ENCODE measurements at places on chromosomes 11 and 22. TPM values are rescaled to one million over a fixed set of nuclear protein-coding genes. Genes with fewer than 3 reads are reported as not detected.

- H3K4me3 ChIP-seq, result no peak overlapping the region
- no peak overlapping the region for H3K27ac ChIP-seq
- H3K36me3 ChIP-seq, result no peaks in the 10 kb centered on the region
- peaks cover 7% of the 10 kb centered on the region for H3K4me1 ChIP-seq
Measured at GRCh38 chr11:130215531-130216220, 56.1 kb downstream of the ST14 start.

The MUC6 gene
- total RNA-seq, result under 0.01 TPM

- no peak for DNase-seq
- H3K4me1 ChIP-seq, result no peaks in the 10 kb centered on the region
- no peak overlapping the region for H3K27ac ChIP-seq
Measured at GRCh38 chr22:35611891-35612576, 5.1 kb downstream of the MB start.

GRCh38 chr11:67372321-67372992 is 941 bp downstream of the CLCF1 start:
- no peak for DNase-seq
- H3K4me3 ChIP-seq, result peak overlapping the region; percentile 91
- H3K36me3 ChIP-seq, result no peaks in the 10 kb centered on the region
- H3K27me3 ChIP-seq, result no peaks in the 10 kb centered on the region
- peak overlapping the region; percentile 99 for H3K27ac ChIP-seq
- H3K4me1 ChIP-seq, result peaks cover 69% of the 10 kb centered on the region

DNA sequence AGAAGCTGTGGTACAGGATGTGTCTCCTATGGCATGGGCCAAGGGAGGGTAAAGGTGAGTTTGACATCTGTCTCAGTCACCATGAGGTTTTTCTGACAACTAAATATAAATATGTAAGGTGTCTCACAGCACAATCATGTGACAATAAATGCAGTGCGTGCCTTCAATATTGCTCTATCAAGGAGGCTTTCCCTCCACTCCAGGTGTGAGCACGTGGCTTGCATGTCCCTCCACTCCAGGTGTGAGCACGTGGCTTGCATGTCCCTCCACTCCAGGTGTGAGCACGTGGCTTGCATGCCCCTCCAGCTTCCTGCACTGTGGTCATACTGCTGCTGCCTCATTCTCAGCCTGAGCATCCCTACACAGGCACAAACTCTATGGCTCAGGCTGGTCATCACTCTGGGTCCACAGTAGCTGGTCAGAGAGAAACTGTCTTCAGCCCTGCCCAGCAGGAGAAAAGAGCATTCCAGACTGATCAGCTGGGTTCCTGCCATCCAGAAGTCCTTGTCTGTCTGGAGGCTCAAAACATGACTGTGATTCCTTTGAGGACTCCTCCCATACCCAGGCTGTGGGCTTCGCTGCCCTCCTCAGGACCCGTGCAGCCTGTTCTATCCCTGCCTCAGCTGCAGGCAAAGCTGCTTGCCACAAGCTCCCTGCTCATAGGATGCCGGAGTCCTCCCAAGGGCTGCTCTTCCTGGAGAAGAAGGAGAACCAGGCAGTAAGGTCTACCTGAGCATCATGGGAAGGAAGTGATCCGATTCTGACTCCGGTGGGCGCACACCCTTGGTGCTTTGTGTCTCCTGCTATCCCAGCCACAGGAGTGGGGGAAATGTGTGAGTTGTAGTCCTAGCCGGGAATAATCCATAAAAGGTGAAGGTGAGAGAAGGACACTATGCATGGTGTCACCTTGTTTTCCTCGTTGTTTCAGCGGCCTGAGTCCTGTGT is 33.4 kb upstream of the VPREB1 start:
- H3K36me3 ChIP-seq, result no peaks in the 10 kb centered on the region
- H3K27ac ChIP-seq, result no peak overlapping the region
- no peaks in the 10 kb centered on the region for H3K27me3 ChIP-seq

GRCh38 chr11:62922653-62923431 is 1.7 kb upstream of the CHRM1 start:
- peaks cover 23% of the 10 kb centered on the region for H3K4me1 ChIP-seq
- H3K27me3 ChIP-seq, result no peaks in the 10 kb centered on the region
- H3K4me3 ChIP-seq, result no peak overlapping the region

GRCh38 chr11:71575723-71576424 is 6.8 kb downstream of the KRTAP5-11 start:
- no peak for DNase-seq
- no peak overlapping the region for H3K4me3 ChIP-seq
- H3K27me3 ChIP-seq, result no peaks in the 10 kb centered on the region
- H3K36me3 ChIP-seq, result no peaks in the 10 kb centered on the region
- no peak overlapping the region for H3K27ac ChIP-seq
- H3K4me1 ChIP-seq, result no peaks in the 10 kb centered on the region

DNA sequence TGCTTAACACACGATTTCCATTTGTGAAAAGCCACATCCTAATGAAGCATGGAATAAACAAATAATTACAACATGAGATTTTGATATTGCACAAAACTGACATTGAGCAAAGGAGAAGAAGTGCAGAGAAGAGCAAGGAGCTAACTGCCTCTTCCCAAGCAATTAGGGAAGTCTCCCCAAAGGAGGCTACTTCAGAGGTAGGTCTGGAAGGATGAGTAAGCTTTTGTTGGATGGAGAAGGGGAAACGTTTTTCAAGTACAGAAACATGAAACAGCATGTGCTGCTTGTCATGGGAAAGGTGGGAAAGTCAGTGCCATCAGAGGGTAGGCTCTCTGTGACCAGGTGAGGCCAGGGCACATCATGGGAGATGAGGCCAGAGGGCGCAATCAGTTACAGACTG is 132.2 kb upstream of the SESN3 start:
- H3K4me1 ChIP-seq, result no peaks in the 10 kb centered on the region
- DNase-seq, result no peak
- H3K36me3 ChIP-seq, result no peaks in the 10 kb centered on the region
- no peaks in the 10 kb centered on the region for H3K27me3 ChIP-seq
- H3K27ac ChIP-seq, result no peak overlapping the region
- H3K4me3 ChIP-seq, result no peak overlapping the region

DNA sequence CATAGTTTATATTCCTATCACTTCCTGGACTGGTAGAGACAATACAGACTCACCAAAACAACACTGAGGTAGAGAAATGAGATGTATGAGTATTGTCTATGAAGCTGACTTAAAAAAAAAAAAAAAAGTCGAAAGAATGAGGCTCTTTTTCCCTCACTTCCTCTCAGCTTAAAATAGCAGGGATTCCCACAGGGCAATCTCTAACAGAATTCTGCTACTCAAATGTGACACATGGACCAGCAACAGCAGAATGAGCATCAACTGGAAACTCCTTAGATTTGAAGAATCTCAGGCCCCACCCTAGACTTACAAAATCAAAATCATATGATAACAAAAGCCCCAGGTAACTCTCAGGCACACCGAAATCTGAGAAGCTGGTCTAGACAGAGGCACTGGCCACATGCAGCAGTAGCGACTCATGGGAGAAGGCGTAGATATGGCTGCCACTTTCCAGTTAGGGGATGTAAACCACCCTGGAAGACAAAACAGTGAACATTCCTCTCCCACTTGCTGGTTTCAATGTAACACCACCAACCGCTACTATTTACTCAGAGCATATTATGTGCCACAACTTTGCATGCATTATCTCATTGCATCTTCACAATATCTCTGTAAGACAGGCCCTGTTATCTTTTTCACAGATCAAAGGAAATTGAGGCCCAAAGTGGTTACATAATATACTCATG is 128.0 kb downstream of the RBFOX2 start:
- H3K36me3 ChIP-seq, result no peaks in the 10 kb centered on the region
- no peak overlapping the region for H3K4me3 ChIP-seq
- DNase-seq, result no peak
- no peaks in the 10 kb centered on the region for H3K4me1 ChIP-seq

GRCh38 chr11:61080526-61080925 is 21.8 kb upstream of the CD5 start:
- H3K27ac ChIP-seq, result no peak overlapping the region
- H3K36me3 ChIP-seq, result no peaks in the 10 kb centered on the region
- H3K4me3 ChIP-seq, result no peak overlapping the region
- no peaks in the 10 kb centered on the region for H3K4me1 ChIP-seq
- no peaks in the 10 kb centered on the region for H3K27me3 ChIP-seq

DNA sequence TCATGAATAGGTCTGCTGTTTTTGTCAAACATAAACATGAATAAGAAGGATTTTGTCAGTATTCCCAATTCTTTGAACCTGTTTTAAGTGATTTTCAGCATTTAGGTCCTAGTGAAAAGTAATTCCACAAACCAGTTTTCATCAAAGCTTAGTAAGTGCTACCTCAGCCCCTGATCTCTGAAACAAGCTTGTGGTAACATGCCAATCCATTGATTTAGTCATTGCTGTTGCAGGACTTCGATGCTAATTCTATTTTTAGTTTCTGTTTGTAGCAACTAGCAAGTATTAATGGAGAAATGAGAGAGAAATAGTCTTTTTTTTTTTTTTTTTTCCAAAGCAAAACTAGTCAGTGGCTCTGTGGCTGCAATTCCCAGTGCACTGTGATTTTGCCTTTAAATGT is 91.4 kb downstream of the JRKL start:
- H3K4me1 ChIP-seq, result no peaks in the 10 kb centered on the region
- no peak for DNase-seq
- no peak overlapping the region for H3K4me3 ChIP-seq
